ENCODE measurements at places on chromosomes 1 and 21.
A peak's percentile ranks its signal among the peaks of the same experiment; 100 is the strongest.

- DNase-seq, result no peak
Observed at GRCh38 chr21:33951276-33952178, 35.9 kb upstream of the ATP5PO start.

GRCh38 chr1:64955097-64956009, 11.0 kb downstream of the JAK1 start:
- no peak for DNase-seq

GRCh38 chr1:9293533-9294404, 1.1 kb downstream of the SPSB1 start:
- no peak for DNase-seq

- no peak for DNase-seq
Observed at GRCh38 chr1:6448749-6449631, 17.0 kb downstream of the TNFRSF25 start.

GRCh38 chr1:167774710-167775109, 52.9 kb downstream of the MPZL1 start:
- peak; percentile 27 for DNase-seq

- no peak for DNase-seq
Observed at GRCh38 chr1:40059338-40059959, 18.9 kb downstream of the CAP1 start.

DNA sequence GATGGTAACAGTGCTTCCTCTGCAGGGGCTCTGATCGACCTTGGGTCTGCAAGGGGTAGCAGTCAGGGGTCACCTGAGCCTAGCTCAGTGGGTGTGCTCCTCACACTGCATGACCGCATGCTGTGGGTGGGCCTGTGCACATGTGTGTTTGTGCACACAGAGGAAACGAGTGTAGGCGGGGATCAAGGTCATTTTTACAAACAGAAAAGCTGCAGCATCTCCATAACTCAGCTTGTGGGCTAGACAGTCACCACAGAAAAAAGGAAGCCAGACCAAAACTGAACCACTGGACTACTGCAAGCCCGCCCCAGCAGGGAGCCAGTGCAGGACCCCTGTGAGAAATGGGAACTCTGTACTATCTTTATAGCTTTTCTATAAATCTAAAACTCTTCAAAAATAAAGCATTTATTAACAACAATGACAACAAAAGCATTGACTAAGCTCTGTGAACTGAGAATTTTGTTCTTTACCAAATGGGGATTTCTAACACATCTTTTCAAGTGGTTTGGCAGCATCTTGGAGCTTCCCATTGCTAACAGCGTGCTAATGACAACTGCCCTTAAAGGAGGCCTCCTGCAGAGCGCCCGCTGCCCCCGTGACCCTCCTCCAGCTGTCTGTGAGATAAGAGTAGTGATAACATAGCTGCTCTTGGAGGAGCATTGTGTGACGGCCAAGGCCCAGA, 19.9 kb upstream of the NEK2 start:
- no peak for DNase-seq

DNA sequence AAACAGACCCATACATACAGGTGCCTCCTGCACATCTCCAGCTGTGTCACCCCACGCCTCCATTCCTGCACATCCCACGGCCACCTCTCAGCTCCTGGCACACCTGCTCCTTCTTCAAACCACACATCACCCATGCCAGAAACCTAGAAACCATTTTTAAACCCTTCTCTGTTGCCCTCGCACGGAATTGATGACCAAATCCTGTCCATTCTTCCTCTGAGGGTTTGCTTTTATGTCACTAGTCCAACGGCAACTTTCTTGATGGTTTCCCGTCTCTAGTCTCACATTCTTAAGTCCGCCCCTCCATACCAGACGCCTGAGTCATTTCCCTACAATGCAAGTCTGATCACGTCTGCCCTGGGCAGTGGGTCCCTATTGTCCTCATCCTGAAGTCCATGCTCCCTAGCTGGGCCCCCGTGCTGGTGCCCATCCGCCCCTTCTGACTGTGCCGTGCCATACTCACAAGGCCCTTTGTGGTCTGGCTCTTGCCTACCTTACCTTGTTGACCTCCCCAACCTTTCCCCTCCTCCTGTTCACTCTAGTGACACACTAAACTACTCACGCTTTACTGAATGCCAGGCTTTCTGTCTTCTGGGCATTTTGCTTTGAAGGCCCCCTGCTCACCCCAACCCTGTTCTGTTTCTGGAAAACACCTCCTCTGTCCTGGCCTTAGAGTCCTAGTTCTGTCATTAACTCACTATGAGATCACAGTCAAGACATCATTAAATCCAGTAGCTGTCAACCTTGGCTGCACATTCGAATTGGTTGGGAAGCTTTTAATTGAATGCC, 17.6 kb downstream of the SLC2A1 start:
- DNase-seq, result peak; percentile 77
